ENCODE measurements at places on chromosomes 5 and 9.

DNA sequence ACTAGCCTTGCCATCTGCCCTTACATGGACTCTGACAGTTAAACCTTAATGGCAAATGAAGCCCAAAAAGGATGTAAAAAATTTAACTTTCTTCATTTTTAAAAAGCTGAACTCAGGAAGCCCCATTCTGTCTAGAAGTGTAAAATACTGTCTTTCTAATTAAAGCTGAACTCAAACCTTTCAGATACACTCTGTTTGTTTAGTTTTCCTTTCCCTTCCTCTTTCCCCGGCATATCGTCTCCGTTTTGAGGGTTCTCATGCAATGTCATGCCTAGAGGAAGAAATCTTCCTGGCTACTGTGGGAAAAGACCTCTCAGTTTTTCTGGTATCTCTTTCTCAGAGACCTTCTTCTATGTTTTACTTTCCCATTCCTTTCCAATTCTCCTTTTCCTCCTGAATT is 841.5 kb downstream of the DTWD2 start:
- DNase-seq: no peak

DNA sequence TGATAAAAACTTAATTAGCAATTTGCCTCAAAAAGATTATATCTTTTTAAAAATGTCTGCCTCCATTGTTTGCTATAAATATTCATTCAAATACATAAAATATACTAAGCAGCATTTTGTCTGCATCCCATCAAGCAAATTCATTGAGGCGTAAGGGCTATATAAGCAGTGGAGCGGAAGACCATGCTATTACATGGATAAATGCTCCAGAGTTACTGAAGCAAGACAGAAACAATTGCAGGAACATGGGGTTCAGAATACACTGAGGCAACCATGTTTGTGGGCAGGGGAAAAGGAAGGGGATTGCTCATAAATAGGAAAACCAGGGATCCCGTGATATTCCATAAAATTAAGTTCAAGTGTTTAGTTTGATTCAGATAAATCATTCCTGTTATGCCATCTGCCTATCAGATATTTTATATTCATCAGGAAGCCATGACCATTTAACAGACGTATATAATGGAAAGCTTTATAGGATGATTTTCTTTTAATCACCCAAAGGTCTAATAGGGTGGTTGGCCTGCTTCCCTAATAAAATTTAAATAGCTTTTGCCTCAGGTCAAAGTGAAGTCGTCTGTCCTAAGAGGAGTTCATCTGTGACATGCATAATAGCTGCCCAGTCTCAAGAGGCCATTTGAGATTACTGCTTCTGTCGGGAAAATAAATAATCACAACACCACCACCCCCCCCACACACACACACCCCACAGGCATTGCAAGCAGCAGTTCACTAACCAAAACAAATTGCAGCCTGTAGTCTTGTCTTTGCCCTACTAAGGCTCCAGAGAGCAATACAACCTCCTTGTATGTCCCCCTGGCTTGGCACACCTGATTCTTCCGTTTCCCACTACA is 105.2 kb downstream of the RASEF start:
- no peak for DNase-seq

DNA sequence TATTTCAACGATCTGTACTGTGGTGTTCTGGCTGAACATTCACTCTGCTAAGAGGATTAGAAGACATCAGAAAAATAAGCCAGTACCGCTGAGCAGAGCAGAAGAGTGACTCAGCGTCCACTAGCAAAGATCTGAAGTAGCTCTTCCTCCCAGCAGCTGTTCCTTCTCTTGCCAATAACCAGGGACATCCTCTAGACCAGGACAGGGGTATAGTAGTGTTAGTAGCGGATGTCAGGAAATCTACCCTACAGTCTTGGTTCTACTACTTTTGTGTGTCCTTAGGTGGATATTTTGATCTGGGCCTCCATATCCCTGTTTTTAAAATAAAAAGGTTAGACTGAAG is 103.6 kb downstream of the TSSK1B start:
- no peak for DNase-seq

GRCh38 chr5:106940986-106941385 is 729.8 kb downstream of the EFNA5 start:
- DNase-seq: no peak

DNA sequence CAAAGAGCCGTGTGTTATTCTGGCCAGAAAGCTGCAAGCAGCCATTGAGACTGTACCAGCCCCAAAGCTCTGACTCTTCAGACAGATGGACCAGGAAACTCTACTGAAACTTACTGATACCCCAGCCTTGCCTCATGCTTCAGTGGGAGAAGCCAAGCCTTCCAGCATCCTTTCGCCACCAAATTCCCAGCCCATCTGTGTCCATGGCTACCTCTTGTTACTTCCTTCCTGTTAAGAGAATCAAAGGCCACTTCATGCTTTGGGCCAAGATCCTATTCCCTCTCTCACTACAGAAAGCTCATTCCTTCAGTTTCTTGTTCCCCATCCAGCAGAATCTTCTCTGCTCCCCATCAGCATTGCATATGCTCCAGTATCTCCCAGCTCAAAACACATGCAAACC is 46.9 kb upstream of the FREM1 start:
- no peak for DNase-seq

DNA sequence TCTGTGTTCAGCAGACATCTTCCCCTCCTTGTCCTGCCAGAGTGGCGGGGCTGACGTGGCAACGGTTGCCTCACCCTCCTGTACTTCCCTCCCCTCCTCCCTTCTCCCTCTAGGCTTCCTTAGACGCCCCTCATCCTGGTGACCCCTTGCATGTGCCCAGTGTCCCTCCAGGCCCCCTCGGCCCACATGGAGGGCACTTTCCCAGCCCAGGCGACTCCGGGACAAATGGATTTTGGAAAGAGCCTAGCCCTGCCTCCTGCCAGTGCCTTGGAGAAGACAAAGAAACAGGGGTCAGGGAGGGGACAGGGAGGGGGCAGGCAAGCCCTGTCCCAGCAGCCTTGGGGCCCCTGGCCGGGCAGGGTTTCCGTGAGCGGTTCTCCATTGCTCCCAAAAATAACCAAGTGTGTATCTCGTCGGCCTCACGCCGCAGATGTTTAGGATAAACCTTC is 38.3 kb upstream of the NEURL1B start:
- DNase-seq: peak; percentile 34

- DNase-seq: no peak
Measured at GRCh38 chr5:6158974-6159831, 219.1 kb downstream of the MED10 start.
